ENCODE measurements at places on chromosomes 12 and 14.

DNA sequence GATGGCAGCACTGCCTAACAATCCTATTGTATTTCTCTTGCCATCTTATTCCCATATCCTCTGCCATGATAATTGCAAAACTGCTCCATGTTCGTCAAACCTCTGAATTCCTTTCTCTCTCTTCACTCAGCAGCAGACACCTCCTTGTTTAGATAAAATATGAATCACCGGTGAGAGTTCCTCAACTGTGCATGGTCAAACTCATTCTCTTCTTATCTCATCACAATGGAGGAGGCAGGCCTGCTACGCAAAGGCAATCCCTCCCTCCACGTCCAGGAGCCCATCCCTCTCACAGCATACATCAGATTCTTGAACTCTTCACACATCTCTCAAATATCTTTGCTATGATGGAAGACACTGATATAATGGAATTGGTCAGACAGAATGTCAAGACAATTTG is 90.1 kb upstream of the DAAM1 start:
- DNase-seq, result no peak

DNA sequence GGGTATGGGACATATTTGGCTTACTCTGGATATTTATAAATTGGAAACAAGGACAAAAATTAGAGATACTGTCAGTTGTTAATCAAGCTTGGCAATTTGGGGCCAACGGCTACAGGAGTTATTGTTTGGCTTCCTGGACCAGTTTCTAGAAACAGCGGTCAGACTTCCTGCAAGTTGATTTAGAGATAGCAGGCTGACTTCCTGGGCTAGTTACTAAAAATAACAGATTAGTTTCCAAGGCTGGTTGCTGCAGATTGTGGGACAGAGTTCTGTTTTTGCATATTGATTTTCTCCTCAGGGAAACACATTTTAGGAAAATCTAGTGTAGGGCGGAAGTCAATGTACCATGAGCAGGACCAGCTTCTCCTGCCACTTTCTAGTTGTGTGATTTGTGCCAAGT is 144.0 kb upstream of the TMPO start:
- DNase-seq, result no peak

DNA sequence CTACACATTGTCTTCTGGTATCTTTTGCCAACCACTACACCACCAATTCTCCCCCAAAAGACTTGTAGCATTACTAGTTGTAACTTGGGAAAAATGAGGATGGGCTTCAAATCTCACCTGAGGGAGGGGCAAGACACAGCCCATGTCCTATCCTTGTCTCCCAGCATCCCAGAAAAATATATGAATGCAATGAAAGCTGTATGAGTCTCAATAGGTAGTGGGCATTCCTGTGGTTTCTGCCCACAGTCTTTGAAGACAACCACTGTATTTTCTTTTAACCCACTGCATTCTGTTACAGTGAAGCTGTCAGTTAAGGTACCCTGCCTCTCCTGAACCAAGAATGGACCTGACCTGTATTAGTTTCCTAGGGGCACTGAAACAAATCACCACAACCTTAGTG is 336.2 kb upstream of the TMPO start:
- no peak for DNase-seq

- DNase-seq, result no peak
Measured at GRCh38 chr12:110453569-110454296, 3.6 kb upstream of the ARPC3 start.

DNA sequence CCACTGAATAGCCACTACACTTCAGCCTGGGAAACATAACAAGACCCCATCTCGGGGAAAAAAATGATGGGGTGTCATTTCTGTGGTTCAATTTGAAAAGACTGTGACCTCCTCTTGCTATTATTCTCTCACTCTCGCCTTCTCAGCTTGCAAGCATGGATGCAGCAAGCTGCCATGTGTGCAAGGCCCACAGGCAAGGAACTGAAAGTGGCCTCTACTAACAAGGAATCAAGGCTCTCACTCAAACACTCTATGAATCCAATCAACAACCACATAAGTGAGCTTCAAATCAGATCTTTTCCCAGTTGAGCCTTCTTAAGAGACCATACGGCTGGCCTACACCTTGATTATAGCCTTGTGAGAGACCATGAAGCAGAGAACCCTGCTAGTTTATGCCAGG is 17.9 kb upstream of the DHRS7 start:
- no peak for DNase-seq

- no peak for DNase-seq
Measured at GRCh38 chr12:112514926-112515642, 96.3 kb downstream of the PTPN11 start.

- no peak for DNase-seq
Measured at GRCh38 chr14:45716572-45716971, 463.6 kb upstream of the MIS18BP1 start.

GRCh38 chr14:100775831-100776591 is 49.3 kb downstream of the DLK1 start:
- peak; percentile 56 for DNase-seq

GRCh38 chr14:54981698-54982097 is 45.2 kb downstream of the WDHD1 start:
- DNase-seq, result no peak

- no peak for DNase-seq
Measured at GRCh38 chr14:69378274-69378673, 19.8 kb downstream of the ERH start.

- no peak for DNase-seq
Measured at GRCh38 chr14:100528962-100529560, 58.2 kb downstream of the BEGAIN start.

DNA sequence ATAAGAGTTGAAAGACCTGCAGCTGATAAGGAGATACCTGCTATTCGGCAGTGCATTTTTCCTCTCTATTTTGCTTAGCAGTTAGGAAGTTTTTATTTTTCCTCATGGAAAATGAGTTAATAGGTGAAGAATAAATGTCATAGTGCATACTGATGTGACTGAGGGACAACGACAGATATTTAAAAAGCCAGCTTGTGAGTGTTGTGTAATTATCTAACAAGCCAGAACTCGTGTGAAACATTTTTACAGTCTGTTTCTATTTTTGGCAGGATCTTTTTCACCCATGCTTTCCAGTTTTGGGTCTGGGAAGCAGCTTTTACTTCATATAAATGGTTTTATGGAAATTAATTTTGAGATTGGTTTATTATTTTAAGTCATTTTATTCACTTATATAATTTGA is 2.9 kb downstream of the FBXO34 start:
- no peak for DNase-seq

GRCh38 chr12:113232840-113233585 is 11.7 kb downstream of the TPCN1 start:
- no peak for DNase-seq

GRCh38 chr12:75509621-75510020 is 1.8 kb downstream of the KRR1 start:
- no peak for DNase-seq

GRCh38 chr12:131092901-131093603 is 139.3 kb downstream of the ADGRD1 start:
- DNase-seq, result no peak

DNA sequence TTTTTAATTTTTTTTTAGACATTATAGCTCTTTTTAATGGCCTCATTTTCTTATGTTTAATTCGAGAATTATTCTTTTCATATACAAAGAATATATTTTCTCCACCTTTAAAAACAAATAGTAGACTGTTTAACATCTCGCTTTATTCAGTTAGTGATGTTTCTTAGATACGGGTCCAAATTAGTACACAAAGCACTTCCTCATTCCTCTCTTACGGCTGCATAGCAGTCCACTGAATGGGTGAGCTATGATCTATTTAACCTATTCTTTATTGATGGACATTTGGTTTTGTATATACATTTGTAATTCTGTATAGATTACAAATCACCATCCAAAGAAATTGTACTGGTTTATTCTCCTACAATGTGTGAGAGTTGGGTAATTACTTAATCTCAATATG is 8.3 kb upstream of the GPR162 start:
- DNase-seq, result no peak

DNA sequence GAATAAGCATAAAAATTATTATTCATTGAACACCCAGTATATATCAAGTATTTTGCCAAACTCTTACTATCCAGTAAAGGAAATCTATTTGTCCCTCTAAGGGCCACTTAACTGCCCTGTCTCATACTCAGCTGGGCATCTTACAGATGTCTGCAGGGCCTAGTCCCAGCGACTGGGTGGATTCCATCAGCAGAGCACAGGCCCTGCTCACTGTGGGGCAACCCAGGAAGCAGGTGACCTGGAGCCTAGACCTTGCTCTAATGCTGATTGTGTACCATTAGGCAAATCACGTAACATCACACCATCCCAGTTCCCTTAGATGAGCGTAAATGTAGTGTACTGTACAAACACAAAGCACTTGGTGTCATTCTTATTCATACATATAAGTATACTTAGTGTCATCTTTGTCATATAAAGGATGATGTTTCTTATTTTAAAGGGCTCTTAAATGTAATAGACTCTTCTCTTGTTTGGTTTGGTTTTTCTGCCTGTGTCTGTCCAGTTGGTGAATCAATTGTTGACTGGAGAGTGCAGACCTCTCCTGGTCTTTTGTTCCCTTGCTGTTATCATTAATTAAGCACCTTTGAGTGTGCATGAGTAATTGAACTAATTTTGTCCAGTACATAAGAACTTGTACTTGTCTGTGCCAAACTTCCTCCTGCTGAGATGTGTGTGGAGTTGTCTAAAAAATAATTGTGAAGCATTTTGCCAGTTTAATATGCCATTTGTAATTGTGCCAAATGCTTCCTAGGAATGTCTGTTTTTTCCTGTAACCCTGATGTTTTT is 49.3 kb downstream of the RAB35 start:
- no peak for DNase-seq

- DNase-seq, result no peak
Measured at GRCh38 chr14:67373347-67373746, 13.2 kb downstream of the EIF2S1 start.

- no peak for DNase-seq
Measured at GRCh38 chr14:35221462-35221861, 70.7 kb upstream of the PSMA6 start.

DNA sequence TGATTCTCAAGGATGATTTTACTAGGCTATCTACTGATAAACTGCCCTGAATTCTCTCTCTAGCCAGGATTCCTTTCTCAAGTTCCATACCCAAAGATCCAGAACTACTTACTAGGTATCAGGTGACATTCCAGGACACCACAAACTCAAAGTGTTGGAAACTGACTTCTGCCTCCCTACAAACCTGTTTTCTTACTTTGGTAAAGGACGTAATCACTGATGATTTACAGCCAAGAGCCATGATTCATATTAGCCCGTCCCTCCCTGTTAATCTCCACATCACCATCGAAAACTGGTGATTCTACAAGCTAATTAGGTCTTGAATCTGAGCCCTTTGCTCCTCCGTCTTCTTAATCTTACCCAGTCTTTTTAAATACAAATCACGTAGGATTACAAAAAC is 1.0 kb upstream of the ATG14 start:
- DNase-seq, result no peak

DNA sequence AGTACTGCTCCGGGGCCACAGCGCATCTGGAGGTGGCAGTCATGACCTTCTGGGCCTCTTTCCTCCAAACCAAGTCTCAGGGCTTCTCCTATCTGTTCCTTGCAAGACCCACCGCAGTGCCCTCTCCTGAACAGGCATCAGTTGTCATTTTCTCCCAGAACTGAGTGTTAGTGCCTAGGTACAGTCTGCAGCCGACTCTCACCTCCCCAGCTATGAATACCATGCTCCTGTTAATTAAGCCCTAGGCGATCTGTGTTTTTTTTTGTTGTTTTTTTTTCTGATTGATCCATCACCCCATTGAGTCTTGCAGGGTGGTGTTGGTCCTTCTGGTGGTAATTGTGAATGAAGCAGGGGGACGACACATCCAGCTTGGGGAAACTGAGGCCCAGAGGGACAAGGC is 47.5 kb upstream of the DLK1 start:
- DNase-seq, result no peak

- no peak for DNase-seq
Measured at GRCh38 chr14:91350813-91351511, 66.7 kb downstream of the CCDC88C start.

GRCh38 chr12:8033153-8034044 is 883 bp downstream of the FOXJ2 start:
- no peak for DNase-seq

DNA sequence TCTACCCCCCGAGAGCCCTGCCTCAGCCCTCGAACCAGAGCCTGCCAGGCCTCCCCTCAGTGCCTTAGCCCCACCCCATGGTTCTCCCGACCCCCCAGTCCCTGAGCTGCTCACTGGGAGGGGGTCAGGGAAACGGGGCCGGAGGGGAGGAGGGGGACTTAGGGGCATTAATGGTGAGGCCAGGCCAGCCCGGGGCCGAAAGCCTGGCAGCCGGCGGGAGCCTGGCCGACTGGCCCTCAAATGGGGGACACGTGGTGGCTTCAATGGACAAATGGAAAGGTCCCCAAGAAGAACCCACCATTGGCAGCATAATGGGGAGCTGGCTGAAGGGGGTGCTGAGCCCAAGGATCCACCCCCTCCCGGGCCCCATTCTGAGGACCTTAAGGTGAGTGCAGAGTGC is 5.6 kb downstream of the MBD6 start:
- DNase-seq, result no peak

DNA sequence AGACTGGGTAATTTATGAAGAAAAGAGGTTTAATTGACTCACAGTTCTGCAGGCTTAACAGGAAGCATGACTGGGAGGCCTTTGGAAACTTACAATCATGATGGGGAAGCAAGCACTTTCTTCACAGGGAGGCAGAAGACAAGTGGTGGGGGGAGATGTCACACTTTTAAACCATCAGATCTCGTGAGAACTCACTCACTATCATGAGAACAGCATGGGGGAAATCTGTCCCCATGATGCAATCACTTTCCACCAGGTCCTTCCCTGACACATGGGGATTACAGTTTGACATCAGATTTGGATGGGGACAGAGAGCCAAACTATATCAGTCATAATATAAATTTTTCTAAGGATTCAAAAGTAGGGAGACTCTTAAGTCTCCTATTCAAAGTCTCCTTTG is 46.0 kb downstream of the SPIC start:
- no peak for DNase-seq

DNA sequence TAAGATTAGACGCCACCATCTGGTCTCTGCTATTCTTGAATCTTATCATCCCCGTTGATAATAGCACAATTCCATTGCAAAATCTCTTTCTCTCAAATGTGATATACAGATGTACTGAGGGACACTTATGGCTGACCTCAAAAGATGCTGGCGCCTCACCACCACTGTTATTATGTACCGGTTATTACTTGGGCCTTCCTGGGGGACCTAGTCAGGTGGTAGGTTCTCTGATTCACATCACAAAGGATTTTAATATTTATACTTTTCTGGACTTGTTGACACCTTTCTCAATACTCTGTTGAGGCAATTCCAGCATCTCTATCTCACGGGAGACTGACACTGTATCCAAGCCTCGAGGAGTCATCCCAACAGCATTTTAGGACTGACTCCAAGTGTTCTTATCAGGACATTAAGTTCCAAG is 21.3 kb upstream of the FAM234B start:
- no peak for DNase-seq

- DNase-seq, result no peak
Measured at GRCh38 chr14:50023671-50024490, 92.5 kb downstream of the VCPKMT start.

DNA sequence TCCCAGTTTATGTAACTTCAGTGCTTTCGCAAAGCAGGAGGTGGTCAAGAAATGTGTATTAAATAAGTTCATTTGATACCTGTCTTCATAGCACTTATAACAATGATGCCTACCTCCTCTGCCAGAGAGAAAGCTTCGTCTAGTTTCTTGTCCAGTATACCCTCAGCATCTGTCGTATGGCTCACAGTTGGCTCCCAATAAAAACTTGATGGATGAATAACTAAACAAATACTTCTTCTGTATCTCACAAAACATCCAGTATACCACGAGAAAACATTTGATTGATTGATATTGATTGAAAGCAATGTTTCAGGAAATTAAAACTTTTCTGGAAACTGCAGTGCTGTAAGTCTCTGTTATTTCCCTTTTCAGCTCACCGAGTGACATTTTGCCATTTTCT is 26.9 kb upstream of the PTGDR start:
- no peak for DNase-seq
